ENCODE measurements at places on chromosomes 4 and X. TPM values are rescaled to one million over a fixed set of nuclear protein-coding genes. Genes with fewer than 3 reads are reported as not detected.

- H3K27ac ChIP-seq = no peak overlapping the region
- DNase-seq = no peak
- H3K27me3 ChIP-seq = no peaks in the 10 kb centered on the region
- no peak overlapping the region for H3K4me3 ChIP-seq
Observed at GRCh38 chr4:10596586-10597290, 87.8 kb downstream of the CLNK start.

DNA sequence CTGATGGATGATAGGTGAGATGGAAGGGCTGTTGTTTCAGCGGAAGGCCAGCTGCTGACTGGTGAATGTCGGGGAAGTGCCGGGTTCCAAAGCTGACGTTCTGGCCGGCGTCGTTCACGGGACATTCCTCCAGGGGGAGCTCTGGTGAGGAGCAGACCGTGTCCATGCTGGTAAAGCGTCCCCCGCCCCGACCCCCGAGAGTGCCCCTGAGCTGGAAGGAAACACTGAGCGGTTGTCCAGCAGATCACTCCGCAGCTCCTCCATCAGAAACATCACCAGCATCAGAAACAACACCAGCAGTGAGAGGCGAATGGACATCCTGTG lies 18.6 kb upstream of the ADRA2C start:
- no peak overlapping the region for H3K27ac ChIP-seq
- no peak overlapping the region for H3K4me3 ChIP-seq
- peaks cover 27% of the 10 kb centered on the region for H3K27me3 ChIP-seq
- no peak for DNase-seq
- no peaks in the 10 kb centered on the region for H3K4me1 ChIP-seq

- no peak for DNase-seq
- H3K27ac ChIP-seq = no peak overlapping the region
- no peaks in the 10 kb centered on the region for H3K36me3 ChIP-seq
- H3K4me3 ChIP-seq = no peak overlapping the region
- H3K4me1 ChIP-seq = no peaks in the 10 kb centered on the region
- no peaks in the 10 kb centered on the region for H3K27me3 ChIP-seq
Observed at GRCh38 chr4:141435446-141436225, 200.7 kb upstream of the IL15 start.

GRCh38 chr4:185287031-185287430 lies 77.6 kb downstream of the SNX25 start:
- no peak overlapping the region for H3K4me3 ChIP-seq
- H3K36me3 ChIP-seq = peaks cover 9% of the 10 kb centered on the region
- H3K4me1 ChIP-seq = peaks cover 28% of the 10 kb centered on the region
- DNase-seq = no peak
- no peaks in the 10 kb centered on the region for H3K27me3 ChIP-seq
- H3K27ac ChIP-seq = no peak overlapping the region

- no peak for DNase-seq
- no peaks in the 10 kb centered on the region for H3K36me3 ChIP-seq
- peaks cover 13% of the 10 kb centered on the region for H3K27me3 ChIP-seq
- peaks cover 9% of the 10 kb centered on the region for H3K4me1 ChIP-seq
- no peak overlapping the region for H3K4me3 ChIP-seq
Observed at GRCh38 chr4:6466756-6467381, 5.5 kb downstream of the PPP2R2C start.

GRCh38 chr4:21571100-21571499 lies 377.5 kb downstream of the KCNIP4 start:
- no peaks in the 10 kb centered on the region for H3K4me1 ChIP-seq
- DNase-seq = no peak
- H3K36me3 ChIP-seq = no peaks in the 10 kb centered on the region
- no peak overlapping the region for H3K27ac ChIP-seq
- no peaks in the 10 kb centered on the region for H3K27me3 ChIP-seq
- no peak overlapping the region for H3K4me3 ChIP-seq

DNA sequence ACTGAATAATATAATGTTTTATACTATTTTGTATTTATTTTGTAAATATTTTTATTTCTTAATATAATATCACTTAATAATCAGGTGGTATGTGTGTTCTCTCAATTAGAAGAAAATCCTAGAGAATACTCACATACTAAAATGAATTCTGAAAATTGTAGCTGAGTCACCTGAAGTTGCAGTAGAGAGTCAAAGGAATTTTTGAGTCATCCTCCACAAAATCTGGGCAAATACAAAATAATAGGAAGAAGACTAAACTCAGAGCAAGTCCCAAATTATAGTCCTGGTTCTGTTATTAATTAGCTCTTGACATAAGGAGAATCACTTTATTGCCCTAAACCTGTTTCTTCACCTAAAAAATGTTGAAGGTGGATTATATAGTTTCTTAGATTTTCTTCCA lies 57.8 kb downstream of the SPATA4 start:
- H3K4me3 ChIP-seq = no peak overlapping the region
- no peaks in the 10 kb centered on the region for H3K36me3 ChIP-seq
- H3K27me3 ChIP-seq = no peaks in the 10 kb centered on the region
- no peak for DNase-seq
- H3K27ac ChIP-seq = no peak overlapping the region

DNA sequence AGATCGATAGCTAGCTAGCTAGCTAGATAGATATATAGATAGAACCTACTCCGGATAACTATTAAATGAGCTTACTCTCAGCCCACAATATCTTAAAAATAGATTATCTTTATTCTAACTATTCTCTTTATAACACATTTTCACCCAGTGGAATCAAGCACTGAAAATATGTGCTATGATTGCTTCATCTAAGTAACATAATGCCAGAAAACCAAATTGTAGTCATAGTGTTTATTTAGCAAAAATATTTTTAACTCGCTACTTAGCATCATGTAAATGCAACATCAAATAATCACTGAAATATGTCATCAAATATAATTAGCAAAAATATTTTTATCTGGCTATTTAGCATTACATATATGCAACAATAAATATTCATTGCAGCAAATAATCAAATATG lies 1.5 kb downstream of the TMEM156 start:
- peak overlapping the region; percentile 29 for H3K4me3 ChIP-seq
- peaks cover 24% of the 10 kb centered on the region for H3K4me1 ChIP-seq
- no peaks in the 10 kb centered on the region for H3K36me3 ChIP-seq
- 0 out of 2 replicates have a peak overlapping the region, but pooled peaks have one; percentile 26 for H3K27ac ChIP-seq
- no peaks in the 10 kb centered on the region for H3K27me3 ChIP-seq
- no peak for DNase-seq

GRCh38 chr4:83196921-83197320 lies 82.4 kb upstream of the PLAC8 start:
- no peaks in the 10 kb centered on the region for H3K4me1 ChIP-seq
- H3K4me3 ChIP-seq = no peak overlapping the region
- H3K27ac ChIP-seq = no peak overlapping the region
- H3K27me3 ChIP-seq = no peaks in the 10 kb centered on the region
- H3K36me3 ChIP-seq = no peaks in the 10 kb centered on the region

- no peak overlapping the region for H3K27ac ChIP-seq
- H3K27me3 ChIP-seq = no peaks in the 10 kb centered on the region
- H3K4me3 ChIP-seq = no peak overlapping the region
- no peaks in the 10 kb centered on the region for H3K36me3 ChIP-seq
- no peak for DNase-seq
- no peaks in the 10 kb centered on the region for H3K4me1 ChIP-seq
Observed at GRCh38 chrX:113548308-113549015, 707.8 kb upstream of the AMOT start.

- H3K27me3 ChIP-seq = no peaks in the 10 kb centered on the region
- no peak for DNase-seq
- H3K4me3 ChIP-seq = no peak overlapping the region
- H3K4me1 ChIP-seq = no peaks in the 10 kb centered on the region
- H3K27ac ChIP-seq = no peak overlapping the region
- no peaks in the 10 kb centered on the region for H3K36me3 ChIP-seq
Observed at GRCh38 chr4:14428125-14428524, 574.2 kb upstream of the CPEB2 start.

GRCh38 chr4:3238721-3239120 lies 10.2 kb upstream of the MSANTD1 start:
- no peak overlapping the region for H3K27ac ChIP-seq
- no peak for DNase-seq
- peaks cover 7% of the 10 kb centered on the region for H3K36me3 ChIP-seq
- peaks cover 9% of the 10 kb centered on the region for H3K4me1 ChIP-seq
- no peak overlapping the region for H3K4me3 ChIP-seq

- H3K27ac ChIP-seq = no peak overlapping the region
- no peak overlapping the region for H3K4me3 ChIP-seq
Observed at GRCh38 chrX:32183066-32183465, 1028.3 kb downstream of the DMD start.

DNA sequence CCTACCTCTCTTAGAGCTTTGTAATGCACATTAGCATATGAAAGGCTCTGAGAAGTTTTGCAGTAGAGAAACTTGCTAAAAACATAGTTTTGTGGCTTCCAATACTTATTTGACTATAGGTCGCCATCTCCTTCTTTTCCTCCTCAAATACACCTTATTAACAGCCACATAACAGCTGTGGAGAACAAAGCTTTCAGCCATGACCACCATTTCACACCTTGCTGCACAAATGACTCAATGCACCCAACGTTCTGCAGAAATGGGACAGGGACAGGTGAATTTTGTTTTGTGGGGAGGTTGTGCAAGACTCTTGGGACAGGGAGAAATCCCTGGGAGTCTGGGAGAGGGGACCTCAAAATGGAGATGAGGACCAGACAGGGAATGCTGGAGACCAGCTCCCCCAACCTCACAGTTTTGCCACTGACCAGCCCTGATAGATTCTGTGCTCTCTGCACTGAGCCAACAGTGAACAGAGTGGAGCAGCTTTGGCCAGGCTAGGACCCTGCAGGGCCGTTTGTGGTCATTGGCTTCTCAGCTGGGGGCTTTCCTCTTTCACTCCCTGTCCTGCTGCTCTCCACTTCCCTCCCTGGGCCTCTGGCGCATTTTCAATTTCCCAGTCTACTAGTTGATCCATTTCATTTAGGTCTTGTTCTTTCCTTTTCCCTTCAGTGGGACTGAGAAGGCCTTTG lies 16.6 kb downstream of the FRMPD3 start:
- H3K4me3 ChIP-seq = no peak overlapping the region
- no peaks in the 10 kb centered on the region for H3K36me3 ChIP-seq
- no peak for DNase-seq
- no peaks in the 10 kb centered on the region for H3K4me1 ChIP-seq
- no peaks in the 10 kb centered on the region for H3K27me3 ChIP-seq

- no peaks in the 10 kb centered on the region for H3K36me3 ChIP-seq
- DNase-seq = no peak
- no peaks in the 10 kb centered on the region for H3K4me1 ChIP-seq
- H3K27me3 ChIP-seq = no peaks in the 10 kb centered on the region
- H3K27ac ChIP-seq = no peak overlapping the region
Observed at GRCh38 chr4:74123065-74123728, 24.2 kb upstream of the CXCL2 start.

- H3K4me3 ChIP-seq = no peak overlapping the region
- H3K27ac ChIP-seq = no peak overlapping the region
- no peaks in the 10 kb centered on the region for H3K36me3 ChIP-seq
- H3K4me1 ChIP-seq = no peaks in the 10 kb centered on the region
Observed at GRCh38 chr4:2968381-2968780, 5.0 kb downstream of the GRK4 start.

DNA sequence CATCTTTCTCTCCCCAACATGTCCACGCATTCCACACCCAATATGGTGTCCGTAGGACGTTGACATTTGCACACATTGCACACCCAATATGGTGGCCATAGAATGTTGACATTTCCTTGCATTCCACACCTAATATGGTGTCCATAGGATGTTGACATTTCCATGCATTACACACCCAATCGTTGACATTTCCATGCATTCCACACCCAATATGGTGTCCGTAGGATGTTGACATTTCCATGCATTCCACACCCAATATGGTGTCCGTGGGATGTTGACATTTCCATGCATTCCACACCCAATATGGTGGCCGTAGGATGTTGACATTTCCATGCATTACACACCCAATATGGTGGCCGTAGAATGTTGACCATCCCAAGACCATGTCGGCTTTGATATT lies 88.4 kb upstream of the SHOX start:
- H3K4me1 ChIP-seq = no peaks in the 10 kb centered on the region
- H3K27me3 ChIP-seq = no peaks in the 10 kb centered on the region
- DNase-seq = no peak
- no peaks in the 10 kb centered on the region for H3K36me3 ChIP-seq
- H3K27ac ChIP-seq = no peak overlapping the region
- H3K4me3 ChIP-seq = no peak overlapping the region

GRCh38 chr4:139523076-139523475 lies 32.9 kb downstream of the SETD7 start:
- H3K4me3 ChIP-seq = no peak overlapping the region
- H3K27me3 ChIP-seq = no peaks in the 10 kb centered on the region
- no peak overlapping the region for H3K27ac ChIP-seq
- H3K36me3 ChIP-seq = peaks cover 27% of the 10 kb centered on the region
- DNase-seq = no peak
- H3K4me1 ChIP-seq = no peaks in the 10 kb centered on the region

- H3K4me3 ChIP-seq = no peak within 1 kb of the TSS
- H3K27ac ChIP-seq = no peak within 1 kb of the TSS
- no peak for DNase-seq
- H3K4me1 ChIP-seq = no peaks in the 10 kb centered on the region
- H3K27me3 ChIP-seq = no peaks in the 10 kb centered on the region
Observed at GRCh38 chr4:624705-625590, at the start of gene PDE6B. Gene PDE6B (plus strand): TSS chr4:625573. CDS start chr4:625627, 54 bp downstream.

DNA sequence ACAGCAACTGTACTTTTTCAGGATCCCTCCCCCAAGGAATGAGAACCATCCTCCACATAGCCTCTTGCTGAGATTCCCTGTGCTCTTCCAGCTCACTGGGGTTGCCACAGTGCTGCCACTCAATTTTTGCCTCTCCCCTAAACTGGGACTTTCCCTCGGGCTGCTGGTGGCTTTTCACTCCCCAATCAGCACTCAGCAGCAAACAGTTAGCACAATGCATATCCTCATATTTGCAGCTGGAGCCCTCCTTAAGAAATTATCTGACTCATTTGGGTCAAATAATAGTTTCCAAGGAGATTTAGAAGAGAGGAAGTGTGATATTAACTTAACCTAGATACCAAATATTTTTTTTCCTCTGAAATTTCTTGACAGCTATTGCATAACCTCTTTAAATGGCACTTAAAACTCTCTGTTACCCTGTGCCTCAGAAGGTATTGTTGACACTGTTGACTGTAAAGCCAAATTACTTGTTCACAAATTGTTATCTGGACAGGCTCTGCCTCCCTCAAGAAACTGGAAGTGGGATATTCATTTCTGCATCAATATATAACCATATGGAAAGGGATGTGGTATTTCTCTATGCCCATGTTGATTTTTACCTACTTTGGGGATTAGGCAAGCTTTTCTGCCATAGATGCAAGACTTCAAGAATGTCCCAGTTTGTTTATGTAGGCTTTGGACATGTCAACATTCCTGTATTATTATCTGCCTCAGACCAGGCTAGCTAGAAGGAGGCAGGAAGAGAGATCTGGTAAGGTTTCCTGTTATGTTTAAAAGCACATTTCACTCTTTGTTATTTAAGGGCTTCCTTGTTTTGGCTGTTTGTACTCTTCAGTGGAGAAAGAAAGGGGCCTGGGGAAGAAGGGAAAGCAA lies 58.0 kb downstream of the SEPTIN11 start:
- peak overlapping the region; percentile 87 for H3K27ac ChIP-seq
- H3K36me3 ChIP-seq = peaks cover 77% of the 10 kb centered on the region
- H3K4me3 ChIP-seq = no peak overlapping the region
- peaks cover 73% of the 10 kb centered on the region for H3K4me1 ChIP-seq
- H3K27me3 ChIP-seq = no peaks in the 10 kb centered on the region

GRCh38 chr4:125369098-125369497 lies 54.3 kb downstream of the FAT4 start:
- no peak overlapping the region for H3K4me3 ChIP-seq
- no peaks in the 10 kb centered on the region for H3K27me3 ChIP-seq
- DNase-seq = no peak

Gene ADH1A
- not detected for total RNA-seq

Gene SERPINA7
- not detected for total RNA-seq

Gene CSAG2
- not detected for total RNA-seq

Gene CACNA1F
- total RNA-seq = not detected

Gene MAGIX
- total RNA-seq = 1.00 TPM

Gene NDNF
- total RNA-seq = not detected

Gene STPG2
- total RNA-seq = not detected

Gene F8A3
- total RNA-seq = 5.6 TPM

Gene PABPC5
- total RNA-seq = 0.61 TPM

Gene PRSS12
- 9.7 TPM for total RNA-seq

Gene NKX3-2
- 2.8 TPM for total RNA-seq

Gene XK
- total RNA-seq = 2.8 TPM

Measured in SJSA1 (cell line).